ENCODE measurements at places on chromosomes 11 and 22. TPM values are rescaled to one million over a fixed set of nuclear protein-coding genes. Genes with fewer than 3 reads are reported as not detected.

ADM gene
- total RNA-seq, result 40.3 TPM

DCDC1 gene
- not detected for total RNA-seq

FOLR2 gene
- total RNA-seq, result not detected

LTBP3 gene
- total RNA-seq, result 13.2 TPM

PRR14L gene
- total RNA-seq, result 6.0 TPM

DNAJB7 gene
- not detected for total RNA-seq

OR52I2 gene
- total RNA-seq, result not detected

CREB3L1 gene
- 15.4 TPM for total RNA-seq

TTC36 gene
- total RNA-seq, result not detected

NOX4 gene
- not detected for total RNA-seq

MYBPC3 gene
- not detected for total RNA-seq

TSPAN32 gene
- total RNA-seq, result 13.3 TPM

FAT3 gene
- total RNA-seq, result 0.41 TPM

MMP27 gene
- not detected for total RNA-seq

BATF2 gene
- 0.59 TPM for total RNA-seq

LDHAL6A gene
- total RNA-seq, result not detected

NCAPD3 gene
- 16.8 TPM for total RNA-seq

DERL3 gene
- 0.79 TPM for total RNA-seq

LRRC32 gene
- total RNA-seq, result not detected

RASD2 gene
- total RNA-seq, result 0.59 TPM

C22orf42 gene
- not detected for total RNA-seq

RABL2B gene
- 11.3 TPM for total RNA-seq
